ENCODE measurements at places on chromosomes 3 and 15.

DNA sequence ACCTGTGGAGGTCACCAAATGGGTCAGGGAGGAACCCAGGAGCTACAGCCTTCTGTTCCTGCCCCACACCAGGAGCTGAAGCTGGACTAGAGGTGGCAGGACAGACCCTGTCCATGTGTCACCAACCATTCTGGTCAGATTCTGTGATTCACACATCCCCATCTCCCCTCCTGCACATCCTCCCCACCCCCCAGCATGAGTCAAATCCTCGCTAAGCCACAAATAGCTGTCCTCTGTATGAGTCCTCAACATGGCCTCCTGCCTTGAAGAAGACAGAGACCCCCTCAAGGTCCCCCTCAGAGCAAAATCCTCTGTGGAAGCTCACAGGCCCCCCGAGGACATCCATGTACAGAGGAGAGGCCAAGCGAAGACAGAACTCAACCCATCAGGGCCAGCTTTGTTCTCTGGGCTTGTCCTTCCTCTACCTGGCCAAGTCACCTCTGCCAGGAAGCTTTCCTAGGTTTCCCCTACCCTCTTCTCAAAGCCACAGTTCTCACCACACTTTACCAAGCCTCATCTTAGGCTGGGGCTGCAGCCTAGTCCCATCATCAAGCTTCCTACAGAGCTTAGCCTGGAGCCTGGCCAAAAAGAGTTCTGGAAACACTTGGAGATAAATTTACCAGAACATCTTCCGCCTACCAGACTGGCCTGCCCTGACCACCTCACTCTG, 17.1 kb downstream of the CACNA2D2 start:
- DNase-seq: no peak

- DNase-seq: no peak
These were observed 646.0 kb downstream of the TUSC7 start for GRCh38 chr3:117355566-117355965.

DNA sequence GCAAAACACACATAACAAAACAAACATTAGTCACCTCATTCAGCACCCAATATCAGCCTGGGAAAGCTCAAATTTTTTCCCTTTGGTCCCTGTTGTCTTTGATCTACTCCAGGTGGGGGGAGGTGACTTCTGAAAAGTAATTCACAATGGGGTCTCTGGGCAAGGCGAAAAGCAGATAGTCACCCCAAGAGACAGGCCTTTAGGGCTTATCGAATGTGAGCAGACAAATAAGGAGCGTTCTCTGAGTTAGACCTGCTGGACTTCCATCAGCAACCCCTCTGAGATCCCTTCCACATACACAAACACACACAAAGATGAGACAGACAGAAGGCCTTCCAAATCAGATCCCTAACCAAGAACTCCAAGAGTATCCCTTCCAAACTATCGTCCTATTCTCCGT, 171.0 kb upstream of the SMAD3 start:
- no peak for DNase-seq

- DNase-seq: no peak
These were observed 982.3 kb downstream of the ROBO2 start for GRCh38 chr3:78022232-78022631.

DNA sequence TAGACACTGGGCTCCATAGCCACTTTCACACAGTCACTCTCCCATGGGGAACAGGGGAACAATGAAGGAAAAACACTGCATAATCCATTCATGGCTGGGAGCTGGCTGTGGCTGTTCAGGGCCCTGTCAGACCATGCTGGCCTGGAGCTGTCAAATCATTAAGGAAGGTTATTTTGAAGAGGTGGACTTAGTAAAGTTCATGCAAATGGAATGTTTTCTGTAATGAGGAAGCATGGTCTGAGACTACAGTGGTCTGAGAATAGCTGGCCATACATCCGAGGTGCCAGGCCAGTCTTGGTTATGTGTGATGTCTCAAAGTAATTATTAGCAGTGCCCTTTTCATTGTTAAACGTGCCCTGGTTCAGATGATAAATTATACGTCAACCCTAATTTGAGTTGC, 117.1 kb upstream of the MRPS22 start:
- DNase-seq: no peak

DNA sequence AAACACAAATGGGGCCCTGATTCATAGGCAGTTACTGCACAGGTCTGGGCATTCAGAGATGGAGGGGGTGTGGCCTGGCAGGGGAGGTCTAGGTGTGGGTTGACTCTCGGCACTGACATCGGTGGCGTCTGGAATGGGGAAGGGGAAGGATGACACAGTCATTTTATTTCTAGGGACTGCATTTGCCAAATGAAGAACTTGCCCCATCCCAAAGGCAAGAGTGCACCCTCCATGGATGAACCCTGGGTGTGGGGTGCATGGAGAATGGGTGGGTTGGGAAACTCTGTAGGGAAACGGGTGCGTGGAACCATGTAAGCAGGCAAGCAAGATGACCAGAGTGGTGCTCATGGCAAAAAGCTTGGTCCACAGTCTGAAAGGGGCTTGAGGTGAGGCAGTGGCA, 24.5 kb downstream of the SLC6A20 start:
- no peak for DNase-seq

DNA sequence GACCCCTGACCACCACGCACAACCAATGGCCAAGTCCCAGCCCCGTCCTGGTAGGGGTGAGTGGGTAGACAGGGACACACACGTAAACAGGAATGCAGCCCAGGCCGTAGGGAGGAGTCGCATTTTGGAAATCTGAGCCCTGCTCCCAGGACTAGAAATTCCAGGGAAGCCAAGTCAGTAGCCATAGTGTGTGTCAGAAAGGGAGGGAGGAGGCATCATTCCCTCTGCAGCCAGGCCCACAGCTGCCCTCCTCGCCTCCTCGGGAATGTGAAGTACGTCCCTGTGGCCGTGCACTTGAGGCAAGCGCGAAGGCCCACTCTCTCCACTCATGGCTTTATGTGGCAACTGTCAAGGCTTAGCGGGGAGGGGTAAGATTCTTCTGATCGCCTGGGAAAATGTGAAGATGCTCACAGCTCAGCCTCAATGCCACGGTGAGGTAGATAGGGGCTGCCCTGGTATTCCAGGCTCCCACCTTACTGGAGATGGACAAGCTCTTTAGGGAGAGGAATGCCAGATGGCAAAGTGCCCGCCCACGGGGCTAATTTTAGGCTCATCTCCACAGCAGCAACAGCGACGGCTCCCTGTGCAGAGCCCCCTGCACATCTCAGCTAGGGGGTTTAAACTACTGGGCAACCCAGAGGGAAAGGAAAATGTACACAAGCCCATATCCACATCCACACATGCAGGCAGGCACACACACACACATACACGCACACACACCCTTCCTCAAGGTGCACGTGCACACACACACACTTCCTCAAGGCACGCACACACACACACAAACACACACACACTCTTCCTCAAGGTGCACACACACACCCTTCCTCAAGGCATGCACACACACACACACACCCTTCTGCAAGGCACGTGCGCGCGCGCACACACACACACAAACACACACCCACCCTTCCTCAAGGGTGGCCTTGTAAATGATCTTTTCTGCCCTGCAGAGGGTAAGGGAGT, 65.5 kb downstream of the ADCY5 start:
- DNase-seq: no peak

GRCh38 chr3:38907426-38907825, 91.4 kb upstream of the SCN10A start:
- no peak for DNase-seq

DNA sequence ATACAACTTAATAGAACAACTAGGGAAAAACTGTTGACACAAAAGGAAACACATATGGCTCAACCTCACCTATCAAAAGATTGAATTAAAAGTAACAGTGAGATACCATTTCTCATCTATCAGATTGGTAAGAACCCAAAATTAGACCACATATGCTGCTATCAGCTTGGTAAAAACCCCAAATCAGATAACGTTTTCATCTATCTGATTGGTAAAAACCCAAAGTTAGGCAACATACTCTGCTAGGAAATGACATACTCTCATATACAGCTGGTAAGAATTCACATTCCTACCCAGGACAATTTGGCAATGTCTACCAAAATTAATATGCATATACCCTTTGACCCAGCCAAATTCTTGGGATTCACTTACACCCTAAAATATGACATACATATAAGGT, 26.3 kb downstream of the NRG4 start:
- no peak for DNase-seq

DNA sequence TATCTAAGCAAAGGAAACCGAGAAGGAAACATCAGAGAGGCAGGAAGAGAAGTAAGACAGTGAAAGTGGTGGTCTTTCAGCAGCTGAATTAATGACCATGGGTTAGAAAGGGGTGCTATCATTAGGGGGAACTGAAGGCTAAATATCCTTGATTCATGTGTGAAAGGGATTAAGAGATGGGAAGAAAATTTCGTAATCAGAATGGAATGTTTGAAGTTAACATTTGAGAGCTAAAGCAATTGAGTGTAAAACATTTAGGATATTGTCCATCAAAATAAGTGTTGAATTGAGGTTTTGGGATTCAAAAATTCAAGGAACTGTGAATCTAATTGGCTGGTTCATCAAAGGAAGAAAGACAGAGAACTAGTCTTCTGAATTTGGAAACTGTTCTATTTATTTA, 4.1 kb upstream of the ECT2 start:
- no peak for DNase-seq

- DNase-seq: no peak
These were observed 9.9 kb upstream of the CCDC54 start for GRCh38 chr3:107367353-107367752.

DNA sequence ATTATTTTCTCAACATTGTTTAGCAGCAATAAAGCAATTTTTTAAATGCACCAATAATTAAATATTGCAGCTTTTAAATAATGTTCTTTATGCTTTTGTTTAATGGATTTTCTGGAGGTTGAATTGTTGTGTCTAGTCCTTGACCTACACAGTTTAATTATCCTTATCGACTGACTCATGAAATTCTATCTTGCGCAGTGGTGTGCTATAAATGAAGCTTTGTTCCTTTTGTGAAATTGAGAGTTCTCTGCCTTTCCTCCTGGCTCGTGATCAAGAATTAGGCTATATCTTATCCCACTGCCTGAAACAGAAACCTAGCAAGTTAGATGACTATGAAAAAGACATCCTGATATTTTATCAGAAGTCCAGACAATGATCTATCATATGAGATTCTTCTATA, 37.0 kb upstream of the PIK3R4 start:
- DNase-seq: no peak

GRCh38 chr15:41848631-41849030, 10.0 kb downstream of the PLA2G4B start:
- DNase-seq: no peak

DNA sequence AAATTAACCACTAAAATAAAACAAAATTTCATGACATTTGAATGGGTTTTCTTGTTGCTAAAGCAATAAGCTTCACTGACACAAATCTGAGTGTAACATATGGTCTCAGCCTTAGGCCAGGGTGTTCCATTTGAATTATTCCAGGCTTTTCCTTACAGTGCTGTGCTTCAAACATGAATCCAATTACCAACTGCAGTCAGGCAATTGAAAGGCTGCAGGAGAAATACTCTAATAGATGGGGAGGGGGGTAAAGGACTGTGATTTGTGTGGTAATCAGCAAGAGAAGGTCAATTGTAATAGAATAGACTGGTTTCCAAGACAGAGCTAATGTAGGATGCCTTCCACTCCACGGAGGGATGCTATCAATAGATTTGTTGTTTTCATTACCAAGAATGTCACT, 466.7 kb downstream of the C3orf38 start:
- DNase-seq: no peak

DNA sequence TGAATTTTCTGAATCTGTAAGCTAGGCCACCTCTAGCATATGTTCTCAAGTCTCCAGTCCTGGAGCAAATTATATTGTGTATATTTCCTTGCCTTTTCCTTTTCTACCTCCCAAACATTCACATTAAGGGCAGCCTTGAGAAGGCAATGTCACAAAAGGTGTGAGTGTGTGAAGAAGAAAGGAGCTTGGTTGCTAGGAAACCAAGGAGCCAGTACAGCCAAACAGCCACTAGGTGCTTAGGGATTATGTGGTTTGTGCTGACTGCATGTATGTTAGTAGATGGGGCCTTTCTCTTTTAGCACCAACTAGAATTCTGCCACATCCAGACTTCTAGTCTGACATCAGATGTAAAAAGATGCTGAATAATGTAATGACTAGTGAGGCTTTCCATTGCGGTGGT, 118.8 kb upstream of the DAZL start:
- DNase-seq: no peak

GRCh38 chr15:74763416-74763815, 14.8 kb downstream of the CYP1A2 start:
- no peak for DNase-seq

- no peak for DNase-seq
These were observed 30.3 kb upstream of the SKOR1 start for GRCh38 chr15:67794832-67795574.

DNA sequence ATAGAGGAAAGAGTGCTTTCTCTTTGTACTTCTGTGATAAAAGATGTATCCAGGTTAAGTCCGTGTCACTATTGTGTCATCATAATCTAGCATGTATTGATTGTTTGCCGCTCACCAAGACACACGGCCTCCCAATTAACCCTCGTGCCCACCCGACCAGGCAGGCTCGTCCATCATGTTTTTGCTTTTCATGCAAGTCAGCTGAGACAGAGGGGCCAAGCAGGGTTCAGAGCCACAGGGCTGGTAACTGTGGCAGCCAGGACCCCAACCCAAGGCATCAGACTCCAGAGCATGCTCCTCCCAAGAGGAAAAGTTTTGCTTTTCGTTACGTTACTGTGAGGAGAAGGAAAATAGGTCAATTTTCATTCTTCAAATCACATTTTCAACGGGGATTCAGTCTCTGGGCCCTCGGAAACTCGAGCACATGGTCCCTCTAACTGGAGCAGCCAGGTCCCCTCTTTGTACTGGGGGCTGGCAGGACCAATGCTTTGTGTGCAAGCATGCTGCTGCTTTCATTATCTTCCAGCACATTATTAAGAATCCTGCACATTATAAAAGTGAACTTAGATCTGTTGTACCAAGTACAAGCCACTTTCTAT, 161.1 kb upstream of the TOPAZ1 start:
- no peak for DNase-seq

DNA sequence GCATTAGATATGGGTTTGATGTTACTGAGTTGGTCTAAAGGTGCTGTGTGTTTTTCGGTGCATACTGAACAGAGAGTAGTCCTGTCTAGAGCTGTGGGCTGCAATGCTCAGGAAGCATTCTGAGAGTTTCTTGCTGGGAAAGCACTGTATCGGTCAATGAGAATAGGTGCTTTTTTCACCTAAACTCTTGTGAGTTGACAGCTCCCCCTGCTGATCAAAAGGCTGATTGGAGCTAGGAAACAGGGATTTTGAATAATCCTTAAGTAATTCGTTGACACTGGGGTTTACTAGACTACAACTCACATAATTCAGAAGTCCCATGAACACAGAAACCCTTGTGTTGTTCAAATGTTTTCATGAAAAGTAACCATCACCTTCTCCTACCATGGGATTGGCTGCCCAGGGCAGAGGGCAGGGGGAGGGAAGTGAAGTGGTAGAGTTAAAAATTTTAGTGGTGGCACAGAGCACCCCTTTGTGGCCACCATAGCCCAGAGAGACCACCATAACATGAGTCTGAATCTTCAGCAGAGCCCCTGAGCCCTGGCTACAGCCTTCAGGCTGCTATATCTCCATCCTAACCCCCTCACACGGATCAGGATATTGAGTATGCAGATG, 13.0 kb upstream of the MANF start:
- DNase-seq: peak; percentile 33

All from stimulated activated CD4-positive, alpha-beta T cell treated with anti-CD3 and anti-CD28 coated beads, TNF-alpha, amount 100 ng/mL, for 4 hours (primary cell).